ENCODE measurements at places on chromosomes 5 and 9.

DNA sequence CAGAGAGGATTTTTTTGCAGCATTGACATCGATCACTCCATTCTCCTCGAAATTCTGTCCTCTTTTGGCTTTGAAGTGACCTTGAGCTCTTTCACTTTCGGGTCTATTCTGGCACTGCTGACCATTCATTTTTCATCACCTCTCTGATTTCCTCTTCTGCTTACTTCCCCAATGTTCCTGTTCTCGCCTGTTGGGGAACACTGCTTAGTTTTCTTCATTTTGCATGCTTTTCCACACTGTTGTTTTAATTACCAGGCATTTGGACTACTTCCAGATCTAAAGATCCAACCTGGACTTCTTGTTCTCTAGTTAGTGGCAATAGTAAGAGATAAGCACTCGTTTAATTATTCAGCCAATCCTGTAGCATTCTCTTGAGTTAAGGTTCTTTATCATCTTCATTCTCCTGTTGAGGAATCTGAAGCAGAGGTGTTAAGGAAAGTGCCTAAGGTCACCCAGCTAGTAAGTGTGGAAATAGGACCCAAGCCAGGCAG, 53.4 kb downstream of the MAN2A1 start:
- peaks cover 27% of the 10 kb centered on the region for H3K36me3 ChIP-seq
- H3K27me3 ChIP-seq: no peaks in the 10 kb centered on the region
- no peak overlapping the region for H3K27ac ChIP-seq
- no peak for DNase-seq

DNA sequence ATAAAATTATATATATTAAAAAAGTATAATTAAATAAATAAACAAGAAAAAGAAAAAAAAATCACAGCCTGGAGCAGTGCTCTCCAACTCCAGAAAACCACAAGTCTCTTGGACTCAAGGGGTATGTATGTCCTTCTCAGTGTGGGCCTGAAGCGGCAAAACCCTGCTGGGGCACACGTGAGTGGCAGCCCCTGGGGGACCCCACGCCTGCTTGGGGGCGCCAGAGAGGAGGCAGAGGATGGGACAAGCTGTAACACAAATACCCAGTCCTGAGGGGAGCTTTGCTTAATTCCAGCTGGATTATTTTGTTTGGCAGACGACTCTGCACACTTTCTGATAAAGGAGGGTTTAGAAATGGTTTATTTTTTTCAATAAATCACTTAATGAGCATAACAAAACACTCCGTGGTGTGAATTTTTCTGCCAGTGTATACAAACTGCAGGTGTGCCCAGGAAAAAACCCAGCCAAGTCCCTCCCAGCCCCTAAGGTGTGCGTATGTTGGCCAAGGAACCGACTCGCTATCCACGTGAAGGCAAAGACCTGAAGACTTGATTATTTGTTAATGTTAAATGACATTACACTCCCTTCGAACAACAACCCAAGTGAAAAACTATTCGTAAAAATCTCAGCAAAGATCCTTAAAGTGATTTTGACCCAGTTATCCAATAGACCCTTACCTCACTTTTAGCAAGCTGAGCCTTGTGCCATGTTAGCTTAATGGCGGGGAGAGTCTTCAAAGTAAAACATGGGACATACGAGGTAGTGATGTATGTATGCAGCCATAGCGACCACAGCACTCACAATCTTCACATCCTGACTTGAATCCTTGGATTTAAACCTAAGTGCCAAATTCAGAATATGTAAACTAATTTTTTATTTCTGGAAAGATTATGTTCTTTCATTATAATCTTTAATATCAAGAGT, 32.9 kb downstream of the ANKH start:
- H3K4me3 ChIP-seq: no peak overlapping the region
- no peak overlapping the region for H3K27ac ChIP-seq
- peaks cover 8% of the 10 kb centered on the region for H3K4me1 ChIP-seq
- H3K27me3 ChIP-seq: no peaks in the 10 kb centered on the region
- H3K36me3 ChIP-seq: no peaks in the 10 kb centered on the region

DNA sequence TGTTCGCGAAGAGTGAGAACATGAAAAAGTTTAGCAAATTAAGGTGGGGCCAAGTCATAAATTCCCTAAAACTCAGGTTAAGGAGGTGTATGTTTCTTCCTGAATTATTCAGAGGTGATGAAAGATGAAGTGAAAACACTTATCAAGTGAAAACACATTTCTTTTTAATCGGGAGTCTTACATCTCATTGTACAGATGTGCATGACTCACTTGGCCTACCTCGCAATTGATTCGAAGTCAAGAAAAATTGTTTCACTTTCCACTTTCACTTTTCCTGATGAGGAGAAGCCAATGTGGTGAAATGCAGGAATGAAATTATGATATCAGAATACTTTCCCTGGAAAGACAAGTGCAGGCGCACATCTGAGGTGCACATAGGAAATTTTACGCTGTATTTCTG, 78.7 kb downstream of the SLC25A46 start:
- no peak overlapping the region for H3K4me3 ChIP-seq
- no peaks in the 10 kb centered on the region for H3K36me3 ChIP-seq
- no peak overlapping the region for H3K27ac ChIP-seq
- no peaks in the 10 kb centered on the region for H3K27me3 ChIP-seq
- no peak for DNase-seq

- DNase-seq: no peak
- H3K36me3 ChIP-seq: no peaks in the 10 kb centered on the region
- no peaks in the 10 kb centered on the region for H3K27me3 ChIP-seq
- H3K4me3 ChIP-seq: no peak overlapping the region
These were observed 742.9 kb downstream of the TLR4 start for GRCh38 chr9:118446943-118447639.

DNA sequence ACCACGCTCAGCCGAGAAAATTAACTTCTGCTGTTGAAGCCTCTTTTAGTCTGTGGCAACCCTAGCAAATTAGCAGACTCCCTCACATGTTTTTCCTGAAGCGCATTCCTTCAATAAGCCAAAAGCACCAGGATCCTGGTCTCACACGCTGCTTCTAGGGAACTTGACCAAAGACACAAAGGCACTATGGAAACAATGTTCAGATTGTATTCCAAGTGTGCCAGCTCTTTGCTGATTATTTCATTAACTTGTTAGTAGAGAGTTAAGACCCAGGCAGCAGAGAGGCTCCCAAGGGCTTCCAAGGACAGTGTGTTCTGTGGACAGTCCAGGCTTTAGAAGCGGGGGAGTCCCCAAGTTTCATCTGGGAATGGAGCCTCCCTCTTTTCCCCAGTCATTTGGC, 94.4 kb upstream of the BASP1 start:
- H3K4me3 ChIP-seq: no peak overlapping the region
- H3K27ac ChIP-seq: no peak overlapping the region
- no peak for DNase-seq

- no peak overlapping the region for H3K27ac ChIP-seq
- H3K4me3 ChIP-seq: no peak overlapping the region
- H3K27me3 ChIP-seq: no peaks in the 10 kb centered on the region
- peaks cover 28% of the 10 kb centered on the region for H3K36me3 ChIP-seq
These were observed 113.4 kb upstream of the GRHPR start for GRCh38 chr9:37309136-37309535.

GRCh38 chr9:37534412-37534811, 41.8 kb downstream of the FBXO10 start:
- no peaks in the 10 kb centered on the region for H3K36me3 ChIP-seq
- no peak overlapping the region for H3K4me3 ChIP-seq
- peaks cover 5% of the 10 kb centered on the region for H3K4me1 ChIP-seq
- H3K27me3 ChIP-seq: no peaks in the 10 kb centered on the region

- no peak for DNase-seq
- H3K27ac ChIP-seq: no peak overlapping the region
- H3K4me1 ChIP-seq: no peaks in the 10 kb centered on the region
- H3K4me3 ChIP-seq: no peak overlapping the region
- H3K36me3 ChIP-seq: no peaks in the 10 kb centered on the region
These were observed 23.6 kb downstream of the COL15A1 start for GRCh38 chr9:98967257-98967656.

DNA sequence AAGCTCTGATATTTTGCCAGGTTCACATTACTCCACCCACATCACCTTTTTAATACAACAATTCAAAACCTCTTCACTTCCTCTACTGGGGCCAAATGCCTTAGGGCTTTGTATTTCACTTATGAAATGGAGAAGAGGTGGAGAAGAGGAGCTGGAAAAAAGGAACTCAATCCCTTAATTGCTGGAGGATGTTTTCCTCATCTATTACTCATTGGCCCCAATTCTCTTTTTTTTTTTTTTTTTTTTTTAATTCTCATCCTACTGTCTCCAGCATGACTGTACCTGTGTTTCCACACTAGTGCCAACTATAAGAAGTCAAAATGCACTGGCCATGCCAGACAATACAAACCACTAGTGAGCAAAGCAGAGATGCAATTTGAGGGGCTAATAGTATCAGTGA, 20.9 kb downstream of the FAM13B start:
- H3K27me3 ChIP-seq: no peaks in the 10 kb centered on the region
- DNase-seq: no peak
- no peak overlapping the region for H3K27ac ChIP-seq
- peaks cover 80% of the 10 kb centered on the region for H3K36me3 ChIP-seq

DNA sequence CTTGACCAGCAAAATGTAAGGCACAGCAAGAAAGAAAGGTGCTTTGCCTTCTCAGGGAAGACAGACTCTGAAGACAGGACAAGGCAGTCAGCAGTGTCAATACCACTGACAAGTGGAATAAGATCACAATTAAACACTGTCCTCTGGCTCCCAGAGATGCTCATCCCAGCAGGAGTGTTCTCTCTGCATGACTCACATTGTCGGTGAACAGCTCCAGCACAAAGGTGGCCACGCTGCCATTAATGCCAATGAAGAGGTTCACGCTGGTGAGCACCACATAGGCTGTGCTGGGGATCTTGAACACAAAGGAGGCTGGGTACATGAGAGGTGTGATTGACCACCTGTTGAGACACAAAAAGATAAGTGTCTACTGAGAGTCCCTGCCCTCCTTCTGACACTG, 31.9 kb downstream of the NIPSNAP3B start:
- DNase-seq: no peak
- H3K4me1 ChIP-seq: no peaks in the 10 kb centered on the region
- H3K27me3 ChIP-seq: no peaks in the 10 kb centered on the region
- H3K36me3 ChIP-seq: peaks cover 19% of the 10 kb centered on the region

GRCh38 chr5:168270476-168270875, 21.0 kb upstream of the WWC1 start:
- H3K4me1 ChIP-seq: peaks cover 8% of the 10 kb centered on the region
- no peak for DNase-seq
- no peak overlapping the region for H3K27ac ChIP-seq
- H3K27me3 ChIP-seq: peaks cover 52% of the 10 kb centered on the region
- H3K4me3 ChIP-seq: no peak overlapping the region

DNA sequence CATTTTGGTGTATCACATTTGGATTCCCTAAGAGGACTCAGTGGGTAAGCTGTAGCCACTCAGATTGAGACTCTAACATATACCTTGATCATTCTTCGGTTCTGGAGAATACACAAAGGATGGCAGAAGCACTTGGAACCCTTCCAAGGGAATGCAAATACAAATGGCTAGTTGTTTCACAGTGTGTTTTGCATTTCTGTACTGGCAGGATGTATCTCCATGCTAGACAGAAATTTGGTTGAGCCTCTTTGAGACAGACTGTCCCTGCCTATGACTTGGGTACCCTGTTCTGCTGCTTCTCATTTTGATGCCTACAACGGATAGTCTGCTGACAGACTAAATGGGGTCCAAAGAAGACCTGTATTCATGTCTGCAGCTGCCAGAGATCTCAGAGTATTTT, 273.5 kb downstream of the TMEM38B start:
- no peaks in the 10 kb centered on the region for H3K27me3 ChIP-seq
- no peak overlapping the region for H3K27ac ChIP-seq
- no peak overlapping the region for H3K4me3 ChIP-seq
- no peaks in the 10 kb centered on the region for H3K36me3 ChIP-seq
- no peaks in the 10 kb centered on the region for H3K4me1 ChIP-seq

- peaks cover 67% of the 10 kb centered on the region for H3K36me3 ChIP-seq
- H3K27ac ChIP-seq: peak within 1 kb of the TSS; percentile 93
- DNase-seq: no peak
- H3K4me3 ChIP-seq: peak within 1 kb of the TSS; percentile 82
- H3K27me3 ChIP-seq: no peaks in the 10 kb centered on the region
These were observed at the start of gene TRAF1 for GRCh38 chr9:120926397-120926928. Gene TRAF1 (minus strand): TSS chr9:120926796. CDS start chr9:120926075, 721 bp downstream.

DNA sequence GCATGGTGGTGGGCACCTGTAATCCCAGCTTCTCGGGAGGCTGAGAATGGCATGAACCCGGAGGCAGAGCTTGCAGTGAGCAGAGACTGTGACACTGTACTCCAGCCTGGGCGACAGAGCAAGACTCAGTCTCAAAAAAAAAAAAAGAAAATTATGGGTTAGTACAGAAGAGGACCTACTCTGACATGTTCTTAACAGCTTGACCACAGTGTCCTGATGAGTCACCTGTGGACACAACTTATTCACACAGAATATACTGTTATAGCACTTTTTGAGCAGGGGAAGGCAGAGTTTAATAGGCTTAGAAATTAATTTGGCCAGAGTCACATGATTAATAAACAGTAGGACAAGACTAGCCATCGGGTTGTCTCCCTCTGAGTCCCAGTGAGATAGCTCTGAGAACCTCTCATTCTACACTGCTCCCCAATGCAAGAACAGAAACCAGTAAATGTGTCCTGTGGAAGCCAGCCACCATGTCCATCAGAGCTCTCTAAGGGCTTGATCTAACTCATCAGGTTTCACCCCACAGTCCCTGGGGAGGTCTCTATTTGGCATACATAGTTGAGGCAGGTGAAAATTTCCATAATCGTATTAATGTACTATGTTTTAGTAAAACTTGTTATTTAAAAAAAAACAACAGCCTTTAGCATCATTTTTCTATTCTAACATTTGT, 1077.9 kb upstream of the C9orf72 start:
- H3K27me3 ChIP-seq: no peaks in the 10 kb centered on the region
- DNase-seq: no peak
- H3K4me3 ChIP-seq: no peak overlapping the region
- H3K4me1 ChIP-seq: no peaks in the 10 kb centered on the region

DNA sequence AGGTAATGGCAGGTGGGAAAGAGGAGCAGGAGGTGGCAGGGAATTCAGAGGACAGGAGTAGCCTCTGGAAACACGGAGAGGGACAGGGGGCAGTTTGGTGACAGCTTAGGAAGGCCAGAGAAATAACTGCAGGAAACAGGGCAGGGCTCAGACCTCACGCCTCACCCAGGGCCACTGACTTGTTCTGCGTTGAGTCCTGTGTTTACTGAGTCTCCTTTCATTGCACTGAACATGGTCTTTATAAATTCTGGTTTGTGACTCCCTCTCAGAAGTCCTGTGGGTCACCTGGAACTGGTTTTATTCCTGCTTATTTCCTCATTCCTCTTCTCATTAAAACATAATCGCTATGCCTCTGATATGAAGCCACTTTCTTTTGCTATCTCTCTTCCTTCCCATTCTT, 55.2 kb upstream of the ZNF622 start:
- no peaks in the 10 kb centered on the region for H3K27me3 ChIP-seq
- H3K36me3 ChIP-seq: no peaks in the 10 kb centered on the region
- no peak overlapping the region for H3K27ac ChIP-seq
- DNase-seq: no peak
- H3K4me3 ChIP-seq: no peak overlapping the region
- H3K4me1 ChIP-seq: peaks cover 24% of the 10 kb centered on the region

Measured in effector memory CD8-positive, alpha-beta T cell (primary cell).